ENCODE measurements at places on chromosomes 5 and 9. TPM values are rescaled to one million over a fixed set of nuclear protein-coding genes. Genes with fewer than 3 reads are reported as not detected.

Gene SNCB
- total RNA-seq: 0.14 TPM

Gene RGS7BP
- not detected for total RNA-seq

Gene MAMDC4
- total RNA-seq: 0.74 TPM

Gene GABRA1
- total RNA-seq: not detected

Gene TMEM171
- total RNA-seq: 0.92 TPM
